ENCODE measurements at places on chromosomes 2 and 18.
A peak's percentile ranks its signal among the peaks of the same experiment; 100 is the strongest.

DNA sequence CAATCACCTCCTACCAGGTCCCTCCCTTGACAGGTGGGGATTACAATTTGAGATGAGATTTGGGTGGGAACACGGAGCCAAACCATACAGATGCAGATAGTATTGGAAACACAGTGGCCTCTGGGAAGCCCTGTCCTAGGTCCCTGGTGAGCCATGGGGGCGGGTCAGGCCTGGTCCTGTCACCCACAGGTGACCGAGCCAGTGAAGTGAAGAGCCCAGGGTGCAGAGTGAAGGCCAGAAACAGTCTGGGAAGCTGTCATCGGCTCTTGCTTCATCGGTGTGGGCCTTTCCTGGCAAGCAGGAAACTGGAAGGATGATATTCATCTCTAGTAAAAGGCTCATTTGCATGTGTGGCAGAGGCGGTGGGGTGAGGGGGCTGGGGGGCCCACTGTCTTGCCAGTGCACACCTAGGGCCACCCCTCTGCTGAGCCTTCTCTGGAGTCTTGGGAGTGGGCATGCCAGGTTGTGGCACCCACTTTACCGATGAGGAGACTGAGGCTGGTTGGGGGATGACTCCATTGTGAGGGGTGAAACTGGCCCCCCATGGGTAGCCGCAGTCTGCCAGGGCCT is 290.6 kb downstream of the NDUFA10 start:
- DNase-seq, result no peak

- DNase-seq, result no peak
Observed at GRCh38 chr2:218395456-218395825, 4.2 kb upstream of the CTDSP1 start.

DNA sequence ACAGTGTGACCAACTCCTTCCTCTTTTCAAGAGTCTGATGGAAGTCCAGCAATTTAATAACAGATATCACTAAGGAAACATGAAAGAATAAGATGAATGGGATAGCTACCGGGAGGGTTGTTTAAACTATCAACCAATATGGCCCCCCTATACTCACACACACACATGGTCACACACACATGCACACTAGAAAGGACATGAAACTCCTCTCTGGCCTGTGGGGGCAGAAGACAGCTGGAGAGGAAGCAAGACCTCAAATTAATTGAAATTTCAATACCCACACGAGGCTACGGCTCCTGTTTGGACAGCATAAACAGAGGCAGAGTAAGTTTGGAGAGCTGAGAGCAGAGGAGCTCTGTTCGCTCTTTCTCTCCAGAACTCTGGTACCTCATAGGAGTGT is 34.7 kb upstream of the REEP1 start:
- DNase-seq, result no peak

DNA sequence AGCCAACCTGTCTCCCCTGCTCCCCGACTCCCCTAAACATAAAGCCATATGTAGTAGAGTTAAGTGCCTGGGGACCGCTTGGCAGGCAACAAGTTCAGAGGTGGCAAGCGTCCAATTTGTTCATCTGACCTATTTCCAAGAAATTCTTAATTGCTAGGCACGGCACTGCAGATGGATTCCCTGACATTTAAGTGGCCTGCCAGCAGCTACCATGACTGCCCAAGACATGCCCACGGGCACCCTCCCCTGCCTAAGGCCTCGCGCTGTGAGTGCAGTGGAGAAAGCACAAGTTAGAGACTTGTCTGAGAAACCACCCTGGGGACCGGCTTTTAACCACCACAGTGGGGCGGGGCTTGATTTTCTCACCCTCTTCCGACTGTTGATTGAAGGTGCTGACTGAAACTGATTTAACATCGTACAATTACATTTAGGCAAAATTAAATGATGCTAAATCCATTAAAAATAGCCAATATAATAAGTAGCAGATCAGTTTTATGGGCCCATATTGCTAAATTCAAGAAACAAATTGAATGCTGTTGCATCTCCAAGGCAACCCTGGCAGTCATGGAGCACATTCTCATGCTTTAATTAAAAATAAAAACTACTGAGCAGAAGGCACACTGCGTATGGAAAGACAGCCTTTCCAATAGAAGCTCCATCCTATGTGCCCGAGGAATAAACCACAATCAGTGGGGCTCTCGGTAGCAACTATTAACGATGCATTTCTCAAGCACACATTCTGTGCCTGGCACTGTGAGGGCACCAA is 163.6 kb upstream of the ACAA2 start:
- no peak for DNase-seq

GRCh38 chr2:209911486-209911885 is 91.0 kb upstream of the RPE start:
- DNase-seq, result no peak

DNA sequence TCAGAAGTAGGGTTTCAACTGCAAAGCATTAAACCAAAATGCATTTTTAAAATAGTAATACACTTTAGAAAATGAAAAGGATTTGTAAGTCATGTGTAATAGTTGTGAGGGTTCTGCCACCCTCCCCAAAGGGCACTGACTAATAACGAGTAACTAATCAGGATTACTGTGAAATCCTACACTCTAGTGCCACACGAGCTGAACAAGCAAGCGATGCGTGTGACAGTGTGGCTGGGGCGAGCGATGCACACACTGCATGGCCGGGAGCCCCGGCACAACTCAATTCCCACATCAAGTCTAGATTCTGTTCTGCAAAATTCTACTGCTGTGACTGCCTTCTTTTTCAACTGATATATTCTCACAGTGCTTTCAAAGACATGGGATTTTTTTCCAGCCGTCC is 156.4 kb downstream of the SEPTIN10 start:
- no peak for DNase-seq

DNA sequence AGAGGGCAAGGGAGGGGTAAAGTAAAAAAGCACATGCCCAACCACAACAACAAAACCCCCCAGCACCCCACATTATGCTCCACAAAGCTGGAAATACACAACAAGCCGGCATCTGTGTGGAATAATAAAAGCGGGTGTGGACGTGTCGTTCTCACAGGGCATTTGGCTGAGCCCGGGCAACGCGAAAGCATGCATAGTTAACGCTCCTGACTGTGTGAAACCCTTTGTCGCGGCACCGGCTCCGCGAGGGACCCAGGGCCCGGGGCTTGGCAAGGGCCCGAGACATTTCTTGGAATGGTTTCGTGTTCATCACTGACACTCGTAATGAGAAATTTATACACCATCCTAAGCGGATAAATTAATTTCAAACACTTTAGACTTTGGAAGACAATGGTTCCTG is 165.6 kb downstream of the INHBB start:
- no peak for DNase-seq

- no peak for DNase-seq
Observed at GRCh38 chr2:52416340-52416739, 1351.3 kb upstream of the CHAC2 start.

GRCh38 chr2:69652206-69652605 is 8.7 kb upstream of the AAK1 start:
- peak; percentile 45 for DNase-seq

DNA sequence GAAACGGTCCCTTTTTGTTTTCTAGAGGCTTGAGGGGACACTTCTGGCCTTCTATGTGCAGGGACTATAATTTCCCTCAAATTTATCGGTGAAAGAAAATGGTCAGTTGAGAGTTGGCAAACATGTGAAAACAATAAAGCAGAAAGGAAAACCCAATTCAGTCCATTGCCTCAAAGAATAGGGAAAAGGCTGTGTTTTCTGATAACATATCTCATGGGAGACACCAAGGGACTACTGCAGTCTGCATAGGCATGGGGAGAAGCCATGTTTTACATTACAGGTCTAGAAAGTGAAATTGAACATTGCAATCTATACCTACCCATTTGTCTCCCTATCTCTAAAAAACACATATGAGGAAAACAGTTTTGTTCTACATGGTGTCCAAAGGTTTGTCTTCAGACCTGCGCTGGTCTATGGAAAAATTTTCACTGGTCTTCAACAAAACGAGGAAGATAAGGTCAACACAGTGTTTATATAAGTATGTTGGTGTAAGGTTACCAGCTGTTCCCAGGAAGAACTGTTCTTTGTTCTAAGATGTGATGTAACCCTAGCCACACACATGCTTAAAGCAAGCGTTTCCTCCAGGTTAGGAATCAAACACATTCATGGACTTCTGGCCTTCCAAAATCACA is 179.7 kb downstream of the MREG start:
- peak; percentile 69 for DNase-seq

DNA sequence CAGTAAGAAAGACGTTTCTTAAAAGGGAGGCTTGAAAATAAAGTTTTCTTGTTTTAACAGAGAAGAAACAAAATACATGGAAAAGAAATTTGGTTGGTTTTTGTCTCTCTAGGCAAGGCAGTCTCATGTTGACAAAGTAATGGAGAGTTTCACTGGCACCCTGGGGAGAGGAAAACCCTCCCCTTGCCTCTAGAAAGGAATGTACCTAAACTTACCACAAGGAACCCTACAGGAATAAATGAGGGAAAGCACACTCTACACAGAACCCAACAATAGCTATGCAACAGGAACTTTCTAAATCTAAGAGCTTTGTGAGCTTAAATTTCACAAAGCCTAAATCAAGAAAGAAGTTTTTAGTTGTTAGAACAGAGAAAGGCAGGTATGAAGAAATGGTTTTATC is 37.0 kb downstream of the FIGN start:
- DNase-seq, result no peak

- DNase-seq, result no peak
Observed at GRCh38 chr2:22056621-22057132, 932.9 kb downstream of the TDRD15 start.

DNA sequence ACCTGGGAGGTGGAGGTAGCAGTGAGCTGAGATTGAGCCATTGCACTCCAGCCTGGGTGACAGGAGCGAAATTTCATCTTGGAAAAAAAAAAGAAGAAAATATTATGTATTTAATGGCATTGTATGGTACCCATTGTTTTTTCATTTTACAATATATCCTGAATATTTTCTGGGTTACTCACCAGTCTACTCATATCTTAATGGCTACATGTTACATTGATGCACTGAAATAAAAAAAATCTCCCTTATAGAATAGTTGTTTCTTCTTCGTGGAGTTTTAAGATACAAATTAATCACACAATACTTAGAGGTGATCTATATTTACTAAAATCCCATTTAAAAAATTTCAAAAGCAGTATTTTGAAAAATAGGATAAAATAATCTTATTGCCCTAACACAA is 66.3 kb upstream of the XPO1 start:
- no peak for DNase-seq

DNA sequence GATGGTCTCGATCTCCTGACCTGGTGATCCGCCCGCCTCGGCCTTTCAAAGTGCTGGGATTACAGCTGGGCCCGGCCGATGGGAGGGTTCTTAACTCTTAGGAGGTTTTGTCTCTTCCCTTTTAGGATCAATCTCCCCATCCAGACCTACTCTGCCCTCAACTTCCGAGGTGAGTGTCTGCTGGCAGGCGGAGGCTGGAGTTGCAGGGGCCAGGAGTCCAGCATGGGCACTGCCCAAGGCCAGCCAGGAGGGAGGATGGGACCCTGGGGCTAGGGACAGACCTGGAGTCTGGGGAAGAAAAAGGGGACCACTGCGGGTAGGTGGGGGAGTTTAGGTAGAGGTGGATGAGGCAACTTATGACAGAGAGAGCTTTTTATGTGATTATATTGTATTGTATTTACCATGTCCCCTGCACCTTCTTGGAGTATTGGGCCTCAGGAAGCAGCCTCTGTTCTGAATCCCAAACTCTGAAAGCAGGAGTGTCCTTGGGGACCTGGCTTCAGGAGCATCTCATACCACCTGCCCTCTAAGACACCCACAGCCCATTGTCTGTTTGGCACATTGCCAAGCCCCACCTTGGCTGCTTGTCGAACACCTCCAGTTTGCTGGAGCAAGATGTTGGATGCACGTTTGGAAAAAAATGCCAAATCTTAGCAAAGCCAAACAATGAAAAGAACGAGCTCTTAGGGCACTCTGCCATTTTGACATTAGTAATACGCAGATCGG is 5.6 kb downstream of the DES start:
- no peak for DNase-seq

- no peak for DNase-seq
Observed at GRCh38 chr2:235860111-235860510, 308.1 kb downstream of the GBX2 start.

- DNase-seq, result no peak
Observed at GRCh38 chr2:46364797-46365457, 67.7 kb downstream of the EPAS1 start.

DNA sequence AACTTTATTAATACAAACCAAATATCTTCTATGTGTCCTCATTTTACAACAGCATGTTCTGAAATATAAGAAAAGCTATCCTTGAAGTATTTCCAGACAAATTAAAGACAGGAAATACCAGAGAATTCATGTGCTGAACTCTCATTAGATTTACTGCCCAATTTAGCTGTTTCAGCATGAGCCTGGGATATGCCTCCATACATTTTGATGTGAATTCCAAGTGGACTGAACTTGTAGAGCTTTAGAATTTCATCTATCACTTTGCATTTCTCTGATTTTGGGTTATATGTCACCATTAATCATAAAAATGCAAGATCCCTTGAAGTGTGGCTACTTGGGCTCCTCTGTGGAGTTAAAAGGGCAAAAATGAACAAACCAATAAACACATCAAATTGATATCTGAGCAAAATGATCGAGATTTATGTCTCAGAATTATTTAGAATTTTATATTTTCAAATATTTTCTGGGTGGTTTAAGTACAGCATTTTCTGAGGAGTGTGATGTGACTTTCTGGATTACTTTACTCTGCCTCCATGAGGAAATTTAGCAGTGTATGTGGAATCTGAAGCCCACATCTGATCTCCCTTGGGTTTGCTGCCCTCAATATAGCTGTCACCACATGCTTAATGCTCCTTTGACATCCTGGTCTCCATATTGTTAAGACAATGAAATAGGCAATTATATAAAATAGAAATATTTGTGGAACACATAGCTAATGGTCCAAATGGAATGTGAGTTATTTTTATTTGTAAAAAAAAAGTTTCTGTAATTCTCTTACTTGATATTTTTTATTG is 206.6 kb upstream of the RBMS1 start:
- no peak for DNase-seq

- peak; percentile 71 for DNase-seq
Observed at GRCh38 chr18:58213440-58213839, 169.4 kb downstream of the NEDD4L start.

DNA sequence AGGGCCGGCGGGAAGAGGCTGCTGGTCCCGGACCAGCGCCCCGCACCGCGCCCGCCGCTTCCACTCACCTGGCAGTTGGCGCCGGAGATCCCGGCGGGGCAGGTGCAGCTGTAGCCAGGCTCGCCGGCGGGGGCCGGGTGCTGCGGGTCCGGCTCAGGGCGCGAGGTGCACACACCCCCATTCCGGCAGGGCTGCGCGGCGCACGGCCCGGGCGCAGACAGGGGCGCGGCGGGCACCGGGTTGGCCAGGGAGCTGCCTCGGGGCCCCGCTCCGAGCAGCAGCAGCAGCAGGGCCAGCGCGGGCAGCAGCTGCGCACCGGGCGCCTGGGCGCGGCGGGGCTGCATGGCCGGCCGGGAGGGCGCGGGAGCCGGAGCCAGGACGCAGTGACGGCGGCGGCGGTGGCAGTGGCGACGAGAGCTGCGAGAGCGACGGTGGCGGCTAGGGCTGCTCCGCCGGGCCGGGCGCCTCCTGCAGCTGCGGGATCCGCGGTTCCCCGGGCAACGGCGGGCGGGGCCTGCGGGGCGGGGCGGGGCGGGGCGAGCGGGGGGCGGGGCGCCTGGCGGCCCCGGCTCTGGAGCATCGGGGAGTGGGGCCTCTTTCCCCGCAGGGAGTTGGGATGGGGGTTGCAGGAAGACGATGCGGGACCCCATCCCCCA is at the start of gene DNER:
TSS of gene DNER (minus strand) at position 476 of the 656 bp plus-strand sequence. CDS start at position 344, 132 bp downstream.
- DNase-seq, result no peak

- DNase-seq, result no peak
Observed at GRCh38 chr2:171281110-171281509, 120.4 kb upstream of the TLK1 start.

Data from skeletal muscle cell (primary cell).